Activated CD8-positive, alpha-beta memory T cell treated with anti-CD3 and anti-CD28 coated beads for 1 hour (primary cell): ENCODE measurements at places on chromosomes 4 and X.

DNA sequence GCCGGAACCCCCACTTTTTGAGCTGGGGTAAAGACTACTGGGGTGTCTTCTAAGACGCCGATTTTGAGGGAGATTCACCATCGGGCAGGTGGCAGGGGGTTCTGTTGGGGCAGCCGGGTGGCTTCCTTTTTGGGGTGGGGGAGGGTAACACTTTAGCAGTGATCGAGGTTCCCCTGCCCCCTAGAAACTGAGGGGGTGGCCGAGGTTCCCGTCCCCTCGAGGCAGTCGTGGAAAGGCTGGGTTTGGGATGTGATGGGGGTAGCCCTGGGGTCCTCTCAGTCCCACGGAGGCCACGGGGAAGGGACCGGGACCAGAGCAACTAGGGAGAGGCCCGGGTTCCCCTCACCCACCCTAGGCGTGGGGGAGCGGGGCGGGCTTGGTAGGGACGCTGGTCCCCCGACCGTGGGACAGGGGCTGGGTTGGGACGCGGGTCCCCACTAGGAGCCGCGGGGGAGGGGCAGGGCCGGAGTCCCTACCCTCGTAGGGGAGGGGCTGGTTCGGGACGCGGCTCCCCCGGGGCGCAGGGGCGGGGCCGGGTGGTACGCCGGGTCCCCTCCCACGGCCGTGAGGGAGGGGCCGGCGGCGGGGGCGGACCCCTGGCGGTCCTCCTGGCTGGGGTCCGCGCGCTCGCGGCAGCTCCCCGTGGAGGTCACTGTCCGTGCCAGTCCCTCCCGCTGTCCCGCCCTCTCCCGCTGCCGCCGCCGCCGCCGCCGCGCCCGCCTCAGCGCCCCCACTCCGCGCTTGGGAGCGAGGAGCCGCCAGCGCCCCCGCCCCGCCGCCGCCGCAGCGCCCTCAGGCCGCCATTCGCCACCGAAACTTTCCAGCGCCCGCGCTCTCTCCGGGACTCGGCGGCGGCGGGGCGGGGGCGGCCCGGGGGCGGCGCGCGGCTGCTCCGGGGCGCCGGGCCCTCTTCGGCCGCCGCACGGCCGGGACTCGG, at the start of gene TBL1X:
TSS of gene TBL1X (plus strand) at position 624 of the 937 bp plus-strand sequence. CDS start 188,529 bp downstream, outside the sequence.
- no peak for DNase-seq

GRCh38 chr4:155758481-155759371, at the start of gene GUCY1B1:
Gene GUCY1B1 (plus strand): TSS chr4:155759021. CDS start chr4:155759141, 120 bp downstream.
- DNase-seq = peak; percentile 32

DNA sequence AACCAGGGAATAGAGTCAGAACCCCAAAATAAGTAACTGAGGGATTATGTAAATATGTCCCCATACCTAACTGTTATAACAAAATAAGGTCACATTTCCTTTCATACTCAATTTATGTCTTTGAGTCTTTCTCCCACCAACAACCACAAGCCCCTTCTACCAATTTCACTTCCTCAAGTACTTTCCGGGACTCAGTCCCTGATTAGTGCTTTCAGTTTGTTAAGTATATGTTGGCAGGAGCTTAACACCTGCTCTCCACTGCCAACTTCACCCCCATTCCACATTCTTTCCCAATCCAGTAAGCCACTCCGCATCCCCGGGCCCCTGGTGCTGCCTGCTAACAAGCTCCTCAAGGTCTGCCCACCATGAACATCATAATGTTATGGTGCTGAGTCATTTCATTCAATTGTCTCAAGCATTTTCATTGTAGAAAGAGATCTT, 71.3 kb upstream of the SPRY1 start:
- DNase-seq = no peak

DNA sequence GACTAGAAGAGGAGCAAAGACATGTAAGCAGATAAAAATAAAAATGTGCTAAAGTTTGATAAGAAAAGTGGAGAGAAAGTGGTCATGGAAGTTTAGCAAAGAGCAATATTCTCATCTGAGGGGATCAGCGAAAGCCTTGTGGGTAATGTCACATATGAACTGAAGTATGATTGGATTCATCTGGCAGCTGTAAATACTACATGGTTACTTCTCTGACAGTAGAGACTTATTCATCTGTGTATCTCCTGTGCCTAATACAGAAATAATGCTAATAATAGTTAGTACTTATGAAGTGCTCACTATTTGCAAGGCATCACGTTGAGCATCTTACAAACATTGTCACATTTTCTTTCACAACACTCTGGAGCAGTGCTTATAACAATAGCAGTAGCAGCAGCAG, 8.9 kb upstream of the IGSF1 start:
- DNase-seq = no peak

DNA sequence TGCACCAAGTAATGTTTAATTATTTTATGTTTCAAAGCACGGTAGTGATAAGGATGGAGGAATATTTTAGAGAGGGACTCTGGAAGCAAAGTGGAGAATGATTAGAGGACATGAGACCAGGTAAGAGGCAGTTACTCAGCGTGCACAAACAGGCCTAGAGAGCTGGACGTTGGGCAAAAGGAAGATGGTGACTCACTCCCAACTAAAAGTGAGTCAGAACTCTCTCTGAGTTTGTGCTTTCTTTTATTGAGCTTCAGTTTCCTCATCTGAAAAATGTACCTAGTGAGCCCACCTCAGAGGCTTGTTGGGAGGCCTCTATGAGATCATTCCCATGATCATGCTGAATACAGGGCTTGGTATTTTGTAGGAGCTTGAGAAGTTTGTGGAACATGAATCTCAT, 1.6 kb upstream of the ZC4H2 start:
- DNase-seq = no peak

DNA sequence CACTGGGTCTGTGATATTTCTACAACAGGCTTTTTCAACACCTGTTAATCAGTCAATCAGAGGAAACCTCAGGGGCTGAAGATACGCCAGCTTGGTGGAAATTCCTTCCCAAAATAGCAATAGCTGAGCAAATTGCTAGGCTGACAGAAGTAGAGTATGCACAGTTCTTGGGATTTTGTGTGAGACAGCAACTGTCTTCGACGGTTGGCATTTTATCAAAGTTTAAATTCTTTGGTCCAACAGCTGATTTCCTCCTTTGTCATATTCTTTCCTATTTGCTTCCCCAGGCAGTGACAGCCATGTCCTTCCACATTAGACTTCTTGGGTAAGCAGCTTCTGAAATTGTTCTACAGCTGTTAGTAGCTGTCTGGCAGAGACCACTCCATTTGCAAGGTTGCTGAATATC, 8.0 kb upstream of the PALLD start:
- no peak for DNase-seq
